ENCODE measurements at places on chromosomes 6 and 20. TPM values are rescaled to one million over a fixed set of nuclear protein-coding genes. Genes with fewer than 3 reads are reported as not detected.
A peak's percentile ranks its signal among the peaks of the same experiment; 100 is the strongest.

GJA1 gene
- total RNA-seq: 3.8 TPM

C6orf15 gene
- not detected for total RNA-seq

DNA sequence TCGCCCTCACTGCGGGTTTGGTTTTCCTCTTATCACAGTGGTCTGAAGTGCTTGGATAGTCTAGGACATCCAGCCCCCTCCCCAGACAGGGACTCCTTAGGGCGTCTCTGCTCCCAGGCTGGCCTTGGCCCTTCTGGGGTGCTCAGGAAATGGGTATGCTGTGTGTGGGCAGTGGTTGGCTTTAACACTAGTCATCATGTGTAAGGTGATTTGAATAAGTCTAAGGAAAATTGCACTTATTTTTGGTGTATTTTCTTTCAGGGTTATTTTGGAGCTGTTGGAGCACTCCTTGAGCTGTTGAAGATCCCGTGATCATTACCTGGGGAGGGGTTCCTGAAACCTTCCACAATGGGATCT is 33.8 kb downstream of the PANK2 start:
- no peak for DNase-seq

NRM gene
- total RNA-seq: 21.9 TPM

- peak; percentile 47 for DNase-seq
Measured at GRCh38 chr20:53752583-53752970, 158.9 kb upstream of the ZNF217 start.

GRCh38 chr6:79071547-79071946 is 6.5 kb downstream of the PHIP start:
- no peak for DNase-seq

DNA sequence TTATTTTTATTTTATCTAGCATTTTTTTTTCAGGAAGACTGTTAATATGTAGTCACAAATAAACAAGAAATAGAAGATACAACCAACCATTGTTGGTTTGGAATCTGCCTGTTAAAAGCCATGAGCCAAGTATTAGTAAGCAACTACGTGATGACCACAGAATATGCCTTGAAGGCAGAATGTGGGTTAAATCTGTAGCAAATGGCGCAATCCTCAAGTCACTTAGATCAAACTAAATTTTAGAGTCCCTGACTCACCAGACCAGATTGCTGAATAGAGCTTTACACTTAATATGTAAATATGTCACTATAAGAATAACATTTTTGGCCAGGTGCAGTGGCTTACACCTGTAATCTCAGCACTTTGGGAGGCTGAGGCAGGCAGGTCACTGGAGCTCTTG is 800.1 kb upstream of the CITED2 start:
- peak; percentile 17 for DNase-seq

DNA sequence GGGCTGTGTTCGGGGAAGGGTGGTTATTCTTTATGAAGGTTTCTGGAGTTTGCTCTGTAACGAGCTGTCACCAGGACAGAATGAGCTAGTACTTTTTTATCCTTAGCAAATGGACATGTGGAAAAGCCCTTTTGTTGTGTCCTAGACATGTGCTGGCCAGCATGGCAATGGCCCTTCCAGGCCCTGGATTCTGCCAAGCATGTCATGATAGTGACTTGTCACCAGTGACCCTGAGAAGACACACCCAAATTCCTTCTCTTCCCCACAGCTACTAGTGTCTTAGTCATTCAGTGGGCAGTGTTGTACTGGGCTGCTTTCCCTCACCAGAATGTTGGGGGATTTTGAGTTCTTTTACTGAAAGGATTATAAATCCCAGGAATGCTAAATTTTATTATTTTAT is 74.0 kb upstream of the XRN2 start:
- DNase-seq: no peak

C20orf141 gene
- total RNA-seq: not detected

Measured in Panc1 (cell line).